ENCODE measurements at places on chromosomes 3 and 15.

DNA sequence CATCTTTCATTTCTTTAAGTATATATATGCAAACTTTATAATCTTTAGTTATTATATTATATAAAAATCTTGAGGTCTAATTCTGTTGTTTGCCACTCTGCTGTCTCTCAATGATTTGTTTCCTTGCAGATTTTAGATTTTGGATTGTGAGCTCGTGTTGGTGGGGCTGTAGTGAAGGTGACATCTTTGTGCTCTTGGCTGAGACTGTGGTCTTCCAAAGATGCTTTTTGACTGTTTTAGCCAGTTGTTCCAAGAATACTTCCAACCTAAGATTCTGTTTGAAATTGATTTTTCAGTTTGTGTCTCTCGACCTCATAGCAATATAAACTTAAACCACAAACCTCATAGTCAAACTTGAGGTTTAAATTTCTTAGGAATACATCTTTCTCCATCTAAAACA lies 326.5 kb downstream of the SLC9A9 start:
- no peak for DNase-seq

- DNase-seq = no peak
These were observed 145.4 kb upstream of the PROK2 start for GRCh38 chr3:71930056-71930991.

DNA sequence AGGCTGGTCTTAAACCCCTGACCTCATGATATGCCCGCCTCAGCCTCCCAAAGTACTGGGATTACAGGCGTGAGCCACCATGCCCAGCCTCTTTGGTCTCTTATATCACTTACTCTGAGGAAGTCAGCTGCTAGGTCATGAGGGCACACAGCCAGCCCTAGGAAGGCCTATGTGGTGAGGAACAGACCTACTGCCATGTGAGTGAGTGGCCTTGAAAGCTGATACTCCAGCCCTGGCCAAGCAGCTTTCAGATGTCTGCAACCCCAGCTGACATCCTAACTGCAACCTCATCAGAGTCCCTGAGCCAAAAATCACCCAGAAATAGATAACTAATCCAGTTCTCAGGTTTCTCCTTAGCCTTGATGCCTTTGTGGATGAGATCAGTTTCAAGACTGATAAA lies 224.3 kb downstream of the EDEM1 start:
- no peak for DNase-seq

DNA sequence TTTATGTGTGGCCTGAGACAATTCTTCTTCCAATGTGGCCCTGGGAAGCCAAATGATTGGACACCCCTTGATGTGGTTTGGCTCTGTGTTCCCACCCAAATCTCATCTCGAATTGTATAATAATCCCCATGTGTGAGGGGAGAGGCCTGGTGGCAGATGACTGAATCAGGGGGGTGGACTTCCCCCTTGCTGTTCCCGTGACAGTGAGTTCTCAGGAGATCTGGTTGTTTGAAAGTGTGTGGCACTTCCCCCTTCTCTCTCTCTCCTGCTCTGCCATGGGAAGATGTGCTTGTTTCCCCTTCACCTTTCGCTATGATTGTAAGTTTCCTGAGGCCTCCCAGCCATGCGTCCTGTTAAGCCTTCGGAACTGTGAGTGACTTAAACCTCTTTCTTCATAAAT lies 60.1 kb upstream of the PARL start:
- no peak for DNase-seq

- no peak for DNase-seq
These were observed 16.0 kb upstream of the ADIPOQ start for GRCh38 chr3:186826410-186826975.

- DNase-seq = no peak
These were observed 205.7 kb downstream of the OSBPL10 start for GRCh38 chr3:31775383-31775782.

DNA sequence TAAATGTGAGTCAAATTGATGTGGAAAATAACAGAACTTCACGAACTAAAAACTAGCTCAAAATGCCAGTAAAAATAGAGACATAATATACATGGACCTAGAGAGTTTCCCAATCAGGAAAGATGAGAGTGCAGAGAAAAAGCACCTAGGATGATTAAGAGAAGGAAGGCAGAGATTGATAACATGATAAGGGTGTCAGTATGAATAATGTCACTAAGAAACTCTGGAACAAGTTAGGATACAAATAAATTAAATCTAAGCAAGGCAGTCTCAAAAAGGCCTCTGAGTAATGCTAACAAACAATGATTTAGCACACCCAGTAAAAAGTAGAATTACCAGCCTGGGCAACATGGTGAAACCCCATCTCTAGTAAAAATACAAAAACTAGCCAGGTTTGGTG lies 304.7 kb upstream of the DPPA4 start:
- no peak for DNase-seq

DNA sequence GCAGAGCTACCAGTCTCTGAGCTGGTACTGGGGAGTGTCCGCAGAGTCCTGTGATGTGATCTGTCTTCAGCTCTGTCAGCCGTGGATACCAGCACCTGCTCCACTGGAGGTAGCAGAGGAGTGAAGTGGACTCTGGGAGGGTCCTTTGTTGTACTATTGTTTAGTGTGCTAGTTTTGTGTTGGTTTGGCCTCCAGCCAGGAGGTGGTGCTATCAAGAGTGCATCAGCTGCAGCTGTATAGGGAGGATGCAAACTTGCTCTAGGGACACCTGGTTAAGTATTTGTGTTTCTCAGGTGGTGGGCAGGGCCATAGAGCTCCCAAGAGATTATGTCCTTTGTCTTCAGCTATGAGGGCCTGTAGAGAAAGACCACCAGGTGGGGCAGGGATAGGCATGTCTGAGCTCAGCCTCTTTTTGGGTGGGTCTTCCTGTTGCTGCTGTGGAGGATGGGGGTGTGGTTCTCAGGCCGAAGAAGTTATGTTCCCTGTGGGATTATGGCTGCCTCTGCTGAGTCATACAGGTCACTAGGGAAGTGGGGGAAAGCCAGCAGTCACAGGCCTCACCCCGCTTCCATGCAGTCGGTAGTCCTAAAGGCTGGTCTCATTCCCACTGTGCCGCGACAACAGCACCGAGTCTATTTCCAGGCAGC lies 443.2 kb upstream of the TBL1XR1 start:
- no peak for DNase-seq

GRCh38 chr3:85591451-85591850 lies 632.7 kb downstream of the CADM2 start:
- DNase-seq = no peak

GRCh38 chr3:39839484-39839883 lies 30.1 kb downstream of the MYRIP start:
- DNase-seq = no peak

Data from effector memory CD4-positive, alpha-beta T cell (primary cell).